Fibroblast of skin of left biceps (primary cell): ENCODE measurements at places on chromosomes 3 and 15.
A peak's percentile ranks its signal among the peaks of the same experiment; 100 is the strongest.

GRCh38 chr3:53675942-53676341 is 170.3 kb downstream of the CHDH start:
- DNase-seq: no peak

- DNase-seq: no peak
These were observed 202.9 kb upstream of the UBE3A start for GRCh38 chr15:25641762-25642161.

DNA sequence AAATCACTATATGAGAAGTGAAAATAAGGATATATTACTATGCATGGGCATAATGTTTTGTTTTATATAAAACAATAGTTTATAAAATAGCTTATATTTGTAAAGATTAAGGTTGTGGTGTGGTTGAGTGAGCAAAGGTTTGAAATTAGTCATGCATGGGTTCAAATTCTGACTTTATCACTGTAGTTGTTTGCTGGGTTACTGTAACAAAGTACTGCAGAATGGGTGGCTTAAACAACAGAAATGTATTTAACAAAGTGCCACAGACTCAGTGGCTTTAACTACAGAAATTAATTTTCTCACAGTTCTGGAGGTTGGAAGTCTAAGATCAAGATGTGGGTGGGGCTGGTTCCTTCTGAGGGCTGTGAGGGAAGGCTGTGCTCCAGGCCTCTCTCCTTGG is 184.8 kb upstream of the THRB start:
- no peak for DNase-seq

GRCh38 chr3:31579828-31580227 is 47.1 kb downstream of the STT3B start:
- no peak for DNase-seq

GRCh38 chr3:120203016-120203415 is 82.0 kb downstream of the GPR156 start:
- peak; percentile 65 for DNase-seq

- no peak for DNase-seq
These were observed 88.0 kb upstream of the ROPN1 start for GRCh38 chr3:124079912-124080276.

GRCh38 chr3:61701011-61701410 is 139.6 kb downstream of the PTPRG start:
- DNase-seq: no peak

DNA sequence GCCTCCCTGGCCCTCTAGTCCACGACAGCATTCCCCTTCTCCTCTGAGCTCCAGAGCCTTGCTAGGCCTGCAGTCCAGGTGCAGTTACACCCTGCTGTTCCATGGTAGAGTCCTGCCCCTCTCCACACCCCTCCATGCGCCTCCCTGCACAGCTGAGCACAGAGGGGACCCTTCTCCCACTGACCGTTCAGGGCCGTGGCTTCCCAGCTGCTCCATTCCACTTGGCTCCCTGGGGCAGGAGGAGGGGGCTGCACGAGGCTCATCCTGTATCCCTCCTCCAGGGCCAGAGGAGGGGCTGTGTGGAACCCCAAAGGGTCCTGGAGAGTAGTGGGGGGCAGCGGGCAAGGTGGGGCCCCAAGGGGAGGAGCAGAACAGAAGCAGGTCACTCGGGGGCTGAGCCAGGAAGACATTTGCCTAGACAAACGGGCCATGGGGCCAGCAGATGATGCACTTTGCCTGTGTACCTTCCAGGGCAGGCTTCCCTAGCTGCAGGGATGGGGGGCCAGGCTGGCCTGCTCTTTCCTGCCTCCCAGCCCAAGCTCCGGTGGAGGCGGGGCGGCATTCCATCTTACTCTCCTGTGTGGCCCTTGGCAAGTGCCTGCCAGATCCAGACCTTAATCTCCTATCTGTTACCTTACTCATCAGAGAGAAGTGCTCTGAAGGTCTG is 20.7 kb upstream of the GOLGA6C start:
- no peak for DNase-seq

DNA sequence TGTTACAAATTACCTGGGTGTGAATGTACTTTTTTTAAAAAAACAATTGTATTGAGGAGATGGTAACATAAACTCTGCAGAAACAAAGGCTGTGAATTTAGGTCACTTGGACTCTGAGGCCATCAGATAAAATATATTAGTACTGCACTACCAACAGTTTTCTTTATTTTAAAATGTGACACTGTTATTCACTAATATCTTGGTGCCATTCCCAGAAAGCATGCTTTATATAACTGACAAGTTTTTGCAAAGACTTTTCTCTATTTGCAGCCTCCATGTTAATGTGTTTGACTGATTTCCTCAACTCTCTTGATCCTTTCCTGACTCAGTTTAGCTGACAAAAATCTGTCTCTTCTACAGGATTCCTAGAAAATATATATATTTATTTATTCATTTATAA is 26.5 kb upstream of the ACTL6A start:
- DNase-seq: no peak

DNA sequence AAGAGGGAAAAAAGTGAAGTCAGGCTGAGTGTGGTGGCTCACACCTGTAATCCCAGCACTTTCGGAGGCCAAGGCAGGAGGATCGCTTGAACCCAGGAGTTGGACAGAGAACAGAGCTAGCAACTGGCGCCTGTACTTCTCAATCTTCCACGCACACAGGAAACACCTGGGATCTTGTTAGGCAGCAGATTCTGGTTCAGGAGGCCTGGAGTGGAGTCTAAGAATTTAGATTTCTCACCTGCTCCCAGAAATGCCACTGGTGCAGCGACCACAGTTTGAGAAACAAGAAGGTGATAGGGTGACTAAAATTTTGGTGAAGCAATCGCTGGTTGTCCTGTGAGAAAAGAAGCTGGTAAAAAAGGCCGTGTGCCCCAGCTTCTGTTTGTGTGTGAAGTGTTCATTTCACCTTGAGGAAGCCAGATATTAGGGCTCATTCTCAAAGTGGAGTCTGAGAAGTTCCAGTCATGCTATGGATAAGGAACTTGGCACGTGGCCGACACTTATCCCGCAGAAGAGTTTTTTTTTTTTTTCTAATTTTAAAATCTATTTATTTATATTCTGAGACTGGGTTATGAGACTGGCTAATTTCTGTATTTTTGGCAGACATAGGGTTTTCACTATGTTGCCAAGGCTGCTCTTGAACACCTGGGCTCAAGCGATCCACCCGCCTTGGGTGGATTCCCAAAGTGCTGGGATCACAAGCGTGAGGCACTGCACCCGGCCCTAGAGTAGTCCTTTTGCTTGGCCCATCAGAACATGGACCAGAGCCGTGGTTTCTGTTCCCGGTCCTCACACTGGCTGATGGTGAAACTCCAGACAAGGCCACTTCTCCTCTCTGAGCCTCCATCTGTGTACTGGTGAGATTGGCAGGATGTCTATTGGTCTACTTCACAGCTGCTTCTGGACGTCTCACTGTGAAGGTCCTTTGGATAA is 324.6 kb upstream of the PROK2 start:
- no peak for DNase-seq

DNA sequence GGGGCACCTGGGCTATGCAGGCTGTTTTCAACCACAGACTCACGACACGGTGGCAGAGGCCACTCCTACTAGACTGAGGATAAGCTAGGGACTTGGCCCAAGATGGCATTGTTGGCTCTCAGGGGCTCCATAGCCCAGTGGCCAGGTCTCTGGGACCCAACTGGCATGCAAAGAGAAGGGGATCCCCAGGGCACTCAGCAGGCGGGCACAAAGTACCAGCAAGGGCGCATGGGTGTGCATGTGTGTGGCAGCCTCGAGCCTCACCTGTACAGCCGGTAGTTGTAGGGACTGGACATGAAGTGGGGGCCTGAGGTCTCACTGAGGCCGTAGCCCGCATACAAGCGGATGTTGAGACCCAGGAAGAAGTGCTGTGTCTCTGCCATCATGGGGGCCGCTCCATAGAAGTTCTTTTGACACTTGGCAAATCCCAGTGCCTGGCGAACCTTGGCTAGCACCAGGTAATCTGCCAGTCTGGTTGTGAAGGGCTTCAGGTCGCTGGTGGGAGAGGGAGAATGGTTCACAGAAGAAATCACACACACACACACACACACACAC is 30.2 kb downstream of the IDH3A start:
- no peak for DNase-seq

- no peak for DNase-seq
These were observed 131.0 kb downstream of the IL5RA start for GRCh38 chr3:2978977-2979732.

DNA sequence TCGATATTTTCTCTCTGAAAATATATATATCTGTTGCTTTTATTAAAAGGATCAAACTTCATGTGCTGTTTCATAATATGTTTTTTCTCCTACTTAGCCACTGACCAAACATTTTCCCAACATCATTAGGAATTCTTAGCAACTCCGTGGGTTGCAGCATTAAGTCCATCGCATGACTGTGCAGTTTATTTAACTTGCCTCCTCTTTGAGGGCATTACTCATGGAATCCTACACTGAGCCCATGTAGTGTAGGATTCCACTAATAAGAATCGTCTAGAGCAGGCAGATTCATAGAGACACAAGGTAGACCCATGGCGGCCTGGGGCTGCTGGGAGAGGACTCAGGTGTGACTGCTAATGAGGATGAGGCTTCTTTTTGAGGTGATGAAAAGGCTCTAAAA is 49.3 kb downstream of the CMTM6 start:
- no peak for DNase-seq

GRCh38 chr3:73141525-73141924 is 80.1 kb downstream of the EBLN2 start:
- DNase-seq: no peak

DNA sequence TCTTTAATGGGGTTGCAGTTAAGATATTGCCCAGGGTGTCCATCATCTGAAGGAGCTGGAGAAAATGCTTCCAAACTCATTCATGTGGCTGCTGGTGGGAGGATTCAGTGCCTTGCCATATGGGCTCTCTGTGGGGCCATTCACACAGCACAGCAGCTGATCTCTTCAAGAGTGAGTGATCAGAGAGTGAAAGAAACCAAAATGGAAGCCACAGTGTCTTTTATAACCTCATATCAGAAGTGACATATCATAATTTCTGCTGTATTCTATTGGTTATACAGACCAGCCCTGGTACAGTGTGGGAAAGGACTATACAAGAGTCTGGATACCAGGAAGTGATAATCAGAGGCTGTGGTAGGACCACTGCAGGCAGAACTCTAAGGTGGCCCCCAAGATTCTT is 33.6 kb downstream of the HHLA2 start:
- DNase-seq: no peak

- no peak for DNase-seq
These were observed 82.7 kb downstream of the POLR2M start for GRCh38 chr15:57789225-57789624.

GRCh38 chr3:152620395-152620794 is 214.5 kb upstream of the P2RY1 start:
- no peak for DNase-seq

GRCh38 chr3:159058859-159059258 is 257.0 kb downstream of the MFSD1 start:
- no peak for DNase-seq

GRCh38 chr3:156465194-156465593 is 89.7 kb downstream of the SSR3 start:
- DNase-seq: no peak

- DNase-seq: no peak
These were observed 61.1 kb upstream of the GPD1L start for GRCh38 chr3:32045091-32045915.

DNA sequence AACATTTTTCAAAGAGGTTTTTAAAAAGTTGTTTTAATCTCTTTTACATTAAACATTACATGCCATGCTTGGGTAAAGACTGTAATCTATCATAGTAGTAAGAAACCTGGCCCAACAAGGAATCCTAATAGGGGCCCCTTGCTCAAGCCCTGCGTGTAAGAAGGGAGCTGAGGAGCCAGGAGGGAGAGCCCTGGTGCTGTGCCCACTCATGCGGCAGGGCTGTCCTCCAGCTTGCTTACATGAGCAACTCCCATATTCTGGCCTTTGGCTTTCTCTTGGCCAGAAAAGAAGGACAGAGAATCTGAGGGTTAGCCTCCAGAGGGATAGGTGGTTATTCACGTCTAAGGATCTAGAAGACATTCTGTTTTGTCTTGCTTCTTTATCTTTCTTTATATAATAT is 49.8 kb downstream of the KBTBD12 start:
- no peak for DNase-seq

DNA sequence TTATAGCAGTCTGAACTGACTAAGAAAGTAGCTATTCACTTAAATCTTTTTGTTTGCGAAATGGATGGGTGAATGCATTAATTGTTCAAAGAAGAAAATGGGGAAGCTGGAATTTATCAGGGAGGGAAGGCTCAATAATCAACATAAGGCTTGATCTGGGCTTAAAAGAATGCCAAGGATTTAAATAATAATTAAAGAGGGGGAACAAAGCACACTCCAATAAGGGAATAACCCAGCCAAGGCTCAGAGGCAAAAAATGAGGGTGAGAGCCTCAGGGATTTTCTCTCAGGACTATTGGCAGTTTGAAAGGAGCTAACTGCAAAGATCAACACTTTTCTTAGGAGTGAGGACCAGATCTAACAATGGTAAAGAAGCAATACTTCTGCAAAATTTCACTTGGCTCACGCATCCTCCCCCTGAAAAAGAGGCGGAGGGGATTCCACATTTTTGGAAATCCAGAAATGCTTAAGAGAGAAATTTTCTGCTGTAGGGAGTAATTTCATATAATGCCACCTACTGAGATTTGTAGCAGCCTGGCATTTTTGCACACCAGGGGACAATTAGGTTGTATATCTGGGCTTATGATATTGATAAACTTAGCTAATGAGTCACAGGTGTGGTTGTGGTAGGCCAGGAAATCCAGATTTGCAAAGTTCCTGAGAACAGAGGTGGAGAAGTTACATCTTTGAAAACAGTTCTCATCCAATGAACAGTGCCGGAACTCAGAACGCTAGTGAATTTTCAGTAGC is 405.1 kb downstream of the TUSC7 start:
- DNase-seq: peak; percentile 50

GRCh38 chr3:150613034-150613433 is 9.9 kb downstream of the SELENOT start:
- DNase-seq: no peak

DNA sequence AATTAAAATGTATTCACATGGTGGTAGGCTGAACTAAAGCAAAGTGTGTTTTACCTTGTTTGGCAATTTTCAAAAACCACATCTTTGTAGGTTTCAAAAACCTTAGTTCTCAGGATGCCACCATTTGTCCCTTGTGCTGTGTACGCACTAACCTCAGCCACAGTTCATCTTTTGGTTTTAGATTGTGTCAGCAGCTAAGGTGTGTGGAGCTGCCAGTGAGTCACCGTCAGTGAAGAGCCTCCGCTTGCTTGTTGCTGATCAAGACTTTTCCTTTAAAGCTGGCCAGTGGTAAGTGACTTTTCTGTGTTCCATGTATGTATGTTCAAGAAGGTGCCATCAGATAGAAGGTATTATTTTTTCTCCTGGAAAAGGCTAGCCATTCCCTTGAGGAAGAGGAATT is 21.1 kb downstream of the OXNAD1 start:
- DNase-seq: no peak

- no peak for DNase-seq
These were observed 196.4 kb downstream of the RORA start for GRCh38 chr15:61032600-61033286.

GRCh38 chr3:13161771-13162535 is 88.7 kb upstream of the IQSEC1 start:
- DNase-seq: no peak

DNA sequence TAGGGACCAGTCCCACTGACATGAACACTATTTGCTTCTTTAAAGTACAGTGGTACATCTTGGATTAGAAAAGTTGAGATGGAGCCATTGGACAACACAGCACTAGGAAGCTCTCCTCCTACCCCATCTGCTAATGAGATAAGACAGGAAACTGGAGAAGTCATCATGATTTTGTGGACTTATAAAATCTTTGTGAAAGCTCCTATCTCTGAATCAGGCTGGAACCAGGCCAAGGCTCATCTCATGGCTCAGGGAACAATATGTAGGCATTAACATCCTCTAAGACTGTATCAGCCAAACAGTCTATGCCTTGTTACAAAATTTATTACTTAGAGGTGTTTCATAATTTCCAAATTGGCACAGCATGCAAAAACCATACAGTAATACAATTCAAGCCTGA is 84.1 kb downstream of the BOC start:
- DNase-seq: no peak
